ENCODE measurements at places on chromosomes 7 and 10. TPM values are rescaled to one million over a fixed set of nuclear protein-coding genes. Genes with fewer than 3 reads are reported as not detected.

The KBTBD2 gene
- total RNA-seq = 31.1 TPM

The TMEM176A gene
- total RNA-seq = not detected

The ECHDC3 gene
- total RNA-seq = 0.63 TPM

The CYP26A1 gene
- total RNA-seq = not detected

The CYP17A1 gene
- total RNA-seq = not detected

The LEP gene
- total RNA-seq = 0.22 TPM

The OR2A42 gene
- total RNA-seq = 0.32 TPM

The CCDC172 gene
- total RNA-seq = not detected

The ZNF735 gene
- not detected for total RNA-seq

The CASTOR2 gene
- 8.4 TPM for total RNA-seq

The ASB4 gene
- total RNA-seq = not detected

The GPR15LG gene
- not detected for total RNA-seq

All from GM23248 (cell line).